ENCODE measurements at places on chromosomes 4 and X. TPM values are rescaled to one million over a fixed set of nuclear protein-coding genes. Genes with fewer than 3 reads are reported as not detected.

Gene HTT-AS
- not detected for total RNA-seq

Gene SLC6A14
- 0.06 TPM for total RNA-seq

Gene PRSS12
- total RNA-seq, result 15.9 TPM

Gene CFP
- total RNA-seq, result 3.9 TPM

Gene MRPS18C
- total RNA-seq, result 30.1 TPM

Gene ADH6
- total RNA-seq, result 0.11 TPM

Gene SFRP2
- total RNA-seq, result 28.5 TPM

Gene POU3F4
- 2.4 TPM for total RNA-seq

Gene GLRB
- total RNA-seq, result 20.8 TPM

Gene GPR50
- total RNA-seq, result not detected

Gene OPHN1
- 52.6 TPM for total RNA-seq

Gene FAM9C
- 0.10 TPM for total RNA-seq

Gene TRAM1L1
- total RNA-seq, result 22.8 TPM

Gene MAML3
- total RNA-seq, result 6.3 TPM

Data from spinal cord (tissue), 10 donors.